ENCODE measurements at places on chromosomes 12 and 14. TPM values are rescaled to one million over a fixed set of nuclear protein-coding genes. Genes with fewer than 3 reads are reported as not detected.

Gene PLA2G1B
- total RNA-seq = not detected

Gene KRT85
- total RNA-seq = not detected

Gene PRKD1
- under 0.01 TPM for total RNA-seq

Gene NTS
- not detected for total RNA-seq

Gene B4GALNT3
- 4.7 TPM for total RNA-seq

Gene CAMKK2
- 11.6 TPM for total RNA-seq

Gene CD69
- not detected for total RNA-seq

Gene NRXN3
- under 0.01 TPM for total RNA-seq

Gene KCNK10
- total RNA-seq = under 0.01 TPM

Gene CCDC198
- total RNA-seq = not detected

Gene COX14
- 21.2 TPM for total RNA-seq

Gene SLC6A15
- total RNA-seq = 40.5 TPM

Gene SYT1
- total RNA-seq = 0.14 TPM

Gene CAPS2
- 2.7 TPM for total RNA-seq

Gene VEZT
- total RNA-seq = 103 TPM

Gene SERPINA10
- total RNA-seq = not detected

Gene YEATS4
- 30.1 TPM for total RNA-seq

Gene PIANP
- total RNA-seq = not detected

Gene PRB2
- not detected for total RNA-seq

Gene TPI1
- total RNA-seq = 622 TPM

Gene ABCD4
- 11.6 TPM for total RNA-seq

Gene FAM90A1
- not detected for total RNA-seq

Gene TBX3
- 2.4 TPM for total RNA-seq

Gene TNS2
- 3.1 TPM for total RNA-seq

Gene C1S
- 3.1 TPM for total RNA-seq

Gene VRTN
- not detected for total RNA-seq

Gene FAM222A
- 0.34 TPM for total RNA-seq

Gene RAN
- 777 TPM for total RNA-seq

Gene DPPA3
- not detected for total RNA-seq

Gene SIX6
- total RNA-seq = not detected

Gene PPP4R4
- 17.4 TPM for total RNA-seq

Gene JPH4
- not detected for total RNA-seq

Gene PAPLN
- 3.1 TPM for total RNA-seq

Gene HECTD1
- total RNA-seq = 393 TPM

Gene KRT5
- 16,450 TPM for total RNA-seq

Gene MYF5
- not detected for total RNA-seq

Gene ADCY4
- 0.85 TPM for total RNA-seq

Gene LHX5
- total RNA-seq = under 0.01 TPM

Gene RD3L
- total RNA-seq = not detected

Gene SP1
- total RNA-seq = 41.0 TPM

Gene ASCL1
- not detected for total RNA-seq

Gene ELK3
- 19.4 TPM for total RNA-seq

Gene STON2
- total RNA-seq = 96.0 TPM

Gene STYX
- 19.0 TPM for total RNA-seq

Gene LMNTD1
- 0.14 TPM for total RNA-seq

Gene NEUROD4
- total RNA-seq = not detected

Gene SLC10A1
- not detected for total RNA-seq

Gene TMEM132C
- total RNA-seq = not detected

Gene TOX4
- 18.1 TPM for total RNA-seq

Gene CCDC92
- total RNA-seq = 3.1 TPM

Gene SERPINA5
- not detected for total RNA-seq

Gene ANKRD33
- not detected for total RNA-seq

Gene TMEM119
- not detected for total RNA-seq

Gene SMIM41
- total RNA-seq = not detected

Measured in nasal cavity respiratory epithelium epithelial cell of viscerocranial mucosa (primary cell).